Mammary microvascular endothelial cell (primary cell): ENCODE measurements at places on chromosomes 6 and 20. TPM values are rescaled to one million over a fixed set of nuclear protein-coding genes. Genes with fewer than 3 reads are reported as not detected.

SIM1 gene
- total RNA-seq: not detected in 2 replicates

THBS2 gene
- total RNA-seq: 0.67 and 1.0 TPM in 2 replicates

CNKSR3 gene
- 15.0 and 16.3 TPM in 2 replicates for total RNA-seq

CPNE5 gene
- total RNA-seq: 2.3 and 3.3 TPM in 2 replicates

OR11A1 gene
- total RNA-seq: not detected in 2 replicates

HLA-F gene
- total RNA-seq: 38.9 and 57.8 TPM in 2 replicates

GHRH gene
- total RNA-seq: not detected in 2 replicates

BTN1A1 gene
- total RNA-seq: not detected in 2 replicates

MICB gene
- 19.6 and 21.7 TPM in 2 replicates for total RNA-seq

ULBP3 gene
- 9.7 and 12.5 TPM in 2 replicates for total RNA-seq

CDH4 gene
- 3.6 and 4.3 TPM in 2 replicates for total RNA-seq

ERGIC3 gene
- total RNA-seq: 195 and 198 TPM in 2 replicates
